ENCODE measurements at places on chromosomes 1 and 21.

GRCh38 chr1:159935719-159936272 is 9.6 kb downstream of the IGSF9 start:
- no peak for DNase-seq

GRCh38 chr1:180182643-180183311 is 28.1 kb downstream of the QSOX1 start:
- no peak for DNase-seq

GRCh38 chr1:22808676-22809483 is 98.2 kb downstream of the EPHB2 start:
- no peak for DNase-seq

GRCh38 chr1:61395146-61395800 is 312.9 kb downstream of the NFIA start:
- no peak for DNase-seq

DNA sequence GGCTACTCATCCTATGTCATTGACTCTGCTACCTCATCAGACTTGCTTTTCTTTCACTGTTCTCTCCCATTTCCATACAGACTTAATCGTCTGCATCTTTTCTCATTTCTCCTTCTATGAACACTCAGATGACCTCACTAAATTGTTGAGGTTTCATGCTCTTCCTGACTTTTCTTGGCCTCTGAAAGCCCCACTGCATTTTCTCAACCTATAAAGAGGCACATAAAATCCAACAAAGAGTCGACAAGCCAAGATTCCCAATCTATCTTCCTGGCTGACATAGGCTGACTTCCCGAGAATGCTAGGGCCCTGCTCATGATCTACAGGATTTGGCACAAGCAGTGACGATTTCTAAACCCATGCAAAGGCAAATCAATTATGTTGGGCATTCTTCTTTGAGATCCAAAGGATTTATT is 280.8 kb upstream of the DPYD start:
- no peak for DNase-seq

- no peak for DNase-seq
Measured at GRCh38 chr1:107244709-107245500, 104.1 kb downstream of the NTNG1 start.

DNA sequence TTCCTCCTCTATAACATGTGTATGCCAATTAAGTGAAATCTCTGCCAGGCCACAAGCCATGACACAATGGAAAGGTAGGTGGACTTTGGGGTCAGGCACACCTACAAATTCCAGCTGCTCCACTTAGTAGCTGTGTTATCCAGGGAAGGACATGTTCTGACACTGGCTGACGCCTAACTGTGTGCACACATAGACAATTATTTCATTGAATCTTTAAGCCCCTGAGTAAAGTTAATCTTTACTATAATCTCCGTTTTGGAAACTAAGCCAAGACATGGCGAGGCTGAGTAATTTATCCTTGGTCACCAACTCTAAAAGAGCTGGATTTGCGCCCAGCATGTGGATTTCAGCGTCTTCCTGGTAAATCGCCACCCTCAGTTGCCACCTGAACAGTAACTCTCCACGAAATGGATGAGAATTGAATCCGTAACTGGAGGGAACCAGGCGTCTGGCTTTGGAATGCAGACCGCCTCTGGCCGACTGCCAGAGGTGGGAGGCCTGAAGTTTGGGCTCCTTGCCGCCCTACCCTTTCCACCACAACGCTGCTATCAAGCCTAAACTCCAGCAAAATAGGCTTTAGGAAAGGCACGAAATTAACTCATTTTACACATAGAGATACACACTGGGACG is 888 bp upstream of the SNRPE start:
- no peak for DNase-seq

DNA sequence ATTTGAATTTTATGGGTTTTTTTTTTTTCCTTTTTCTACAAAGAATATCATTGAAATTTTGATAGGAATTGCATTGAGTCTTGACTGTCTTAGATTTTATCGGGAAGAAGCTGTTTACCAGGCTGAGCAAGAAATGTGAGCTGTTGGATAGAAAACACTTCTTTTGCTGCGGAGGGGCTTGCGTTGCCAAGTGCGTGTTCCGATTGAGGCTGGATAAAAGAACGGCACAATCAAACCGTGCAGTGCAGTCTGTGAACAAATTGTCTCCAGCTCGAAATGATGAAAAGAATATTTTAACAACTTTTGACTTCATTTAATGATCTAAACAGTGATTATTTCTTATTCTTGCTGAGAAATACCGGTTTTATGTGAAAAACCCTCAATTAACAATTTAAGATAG is 149.4 kb downstream of the RYR2 start:
- DNase-seq, result no peak

Data from GM20000 (cell line).